ENCODE measurements at places on chromosomes 6 and 20.

DNA sequence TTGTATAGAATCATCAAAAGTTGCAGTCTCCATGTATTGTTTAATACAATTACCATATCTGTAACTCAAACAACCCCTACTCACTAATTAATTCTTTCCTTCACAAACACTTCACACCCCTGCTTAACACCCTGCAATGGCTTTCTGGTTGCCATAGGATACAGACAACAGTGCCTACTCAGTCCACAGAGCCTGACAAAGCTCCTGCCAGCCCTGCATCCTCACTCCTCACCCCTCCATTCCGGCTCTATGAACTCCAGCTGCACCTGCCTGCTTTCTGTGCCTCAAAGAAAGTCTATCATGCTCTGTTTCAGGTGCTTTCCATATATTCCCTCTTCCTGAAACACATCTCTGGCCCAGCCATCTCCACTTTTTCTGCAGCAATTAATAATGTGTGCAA lies 253.4 kb downstream of the HACE1 start:
- DNase-seq: no peak

- no peak for DNase-seq
Measured at GRCh38 chr20:19929481-19930145, 87.5 kb upstream of the NAA20 start.

GRCh38 chr6:45438849-45439406 lies 61.2 kb upstream of the SUPT3H start:
- DNase-seq: no peak

- no peak for DNase-seq
Measured at GRCh38 chr20:9442858-9443257, 71.5 kb upstream of the LAMP5 start.

DNA sequence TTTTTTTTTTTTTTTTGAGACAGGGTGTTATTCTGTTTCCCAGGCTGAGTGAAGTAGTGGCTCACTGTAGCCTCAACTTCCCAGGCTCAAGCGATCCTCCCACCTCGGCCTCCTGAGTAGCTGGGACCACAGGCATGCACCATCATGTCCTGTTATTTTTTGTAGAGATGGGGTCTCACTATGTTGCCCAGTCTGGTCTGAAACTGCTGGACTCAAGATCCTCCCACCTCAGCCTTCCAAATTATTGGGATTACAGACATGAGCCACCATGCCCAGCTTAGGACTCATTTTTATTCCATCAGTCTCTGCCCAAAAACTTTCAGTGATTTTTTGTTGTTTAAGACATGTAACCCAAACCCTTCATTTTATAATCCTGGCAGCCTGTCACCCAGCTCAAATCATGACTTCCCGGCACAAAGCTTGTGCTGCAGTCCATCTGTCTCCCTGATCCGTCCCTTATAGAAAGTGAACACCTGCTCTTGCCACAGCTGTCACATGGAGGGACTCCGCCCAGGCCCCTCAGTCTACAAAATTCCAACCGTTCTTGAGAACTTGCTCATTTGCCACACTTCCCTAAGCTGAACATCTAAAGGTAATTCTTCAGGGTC lies 183.9 kb upstream of the JARID2 start:
- no peak for DNase-seq

DNA sequence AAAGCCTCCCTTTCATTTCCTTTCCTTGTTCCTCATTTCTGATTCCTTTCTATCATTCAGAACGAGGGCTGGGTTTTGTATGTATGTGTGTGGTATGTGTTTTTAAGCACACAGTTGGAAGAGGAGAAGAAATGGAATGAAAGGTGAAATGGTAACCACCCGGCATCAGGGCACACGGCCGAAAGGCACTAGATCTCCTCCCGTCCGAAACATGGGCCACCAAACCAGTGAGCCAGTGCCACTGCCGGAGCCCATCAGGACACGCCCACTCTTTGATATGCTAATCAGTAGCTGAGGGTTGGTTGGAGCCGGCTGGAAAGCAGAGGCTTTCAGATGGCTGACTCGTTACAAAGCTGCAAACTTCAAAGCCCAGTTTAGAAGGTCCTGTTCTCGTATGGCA lies 228.6 kb upstream of the JARID2 start:
- DNase-seq: peak; percentile 69

DNA sequence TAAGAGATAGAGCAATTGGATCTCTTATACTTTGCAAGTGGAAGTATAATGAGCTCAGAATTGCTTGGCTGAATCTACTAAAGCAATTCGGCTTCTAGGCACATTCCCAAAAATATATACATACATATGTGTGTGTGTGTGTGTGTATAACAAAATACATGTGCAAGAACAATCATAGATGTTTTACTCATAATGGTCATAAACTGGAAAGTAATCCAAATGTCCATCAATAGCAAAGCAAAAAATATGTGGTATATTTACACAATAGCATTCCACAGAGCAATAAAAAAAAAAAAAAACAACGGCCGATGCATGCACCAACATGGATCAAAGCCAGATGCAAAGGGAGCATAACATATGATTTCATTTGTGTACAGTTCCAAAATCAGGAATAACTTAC lies 707.9 kb downstream of the RFPL4B start:
- DNase-seq: no peak

DNA sequence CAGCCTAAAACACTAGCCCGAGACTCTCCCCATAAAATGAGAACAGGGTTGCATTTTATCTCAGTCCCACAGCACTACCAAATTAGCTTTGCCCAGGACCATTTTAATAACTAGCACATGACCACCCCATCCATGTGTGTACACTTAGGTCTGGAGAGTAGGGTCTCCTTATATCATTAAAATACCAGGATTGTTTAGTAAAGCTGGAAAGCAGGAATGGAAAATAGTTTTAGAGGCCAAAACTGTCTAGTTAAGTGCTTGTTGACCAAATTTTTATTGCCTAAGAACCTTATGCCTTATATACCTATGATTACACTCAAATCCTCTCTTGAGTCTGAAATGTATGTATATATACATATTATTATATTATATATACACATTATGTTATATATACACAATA lies 608.4 kb downstream of the HDGFL1 start:
- no peak for DNase-seq

GRCh38 chr20:53073636-53074415 lies 101.7 kb downstream of the TSHZ2 start:
- no peak for DNase-seq
